ENCODE measurements at places on chromosomes 6 and 20.

- no peak for DNase-seq
Observed at GRCh38 chr6:99143108-99143861, 195.5 kb upstream of the FBXL4 start.

- no peak for DNase-seq
Observed at GRCh38 chr20:1669304-1669703, 11.7 kb upstream of the SIRPG start.

- no peak for DNase-seq
Observed at GRCh38 chr6:159844737-159845645, 44.9 kb downstream of the PNLDC1 start.

- DNase-seq = peak; percentile 60
Observed at GRCh38 chr20:5735845-5736510, 14.2 kb upstream of the SHLD1 start.

DNA sequence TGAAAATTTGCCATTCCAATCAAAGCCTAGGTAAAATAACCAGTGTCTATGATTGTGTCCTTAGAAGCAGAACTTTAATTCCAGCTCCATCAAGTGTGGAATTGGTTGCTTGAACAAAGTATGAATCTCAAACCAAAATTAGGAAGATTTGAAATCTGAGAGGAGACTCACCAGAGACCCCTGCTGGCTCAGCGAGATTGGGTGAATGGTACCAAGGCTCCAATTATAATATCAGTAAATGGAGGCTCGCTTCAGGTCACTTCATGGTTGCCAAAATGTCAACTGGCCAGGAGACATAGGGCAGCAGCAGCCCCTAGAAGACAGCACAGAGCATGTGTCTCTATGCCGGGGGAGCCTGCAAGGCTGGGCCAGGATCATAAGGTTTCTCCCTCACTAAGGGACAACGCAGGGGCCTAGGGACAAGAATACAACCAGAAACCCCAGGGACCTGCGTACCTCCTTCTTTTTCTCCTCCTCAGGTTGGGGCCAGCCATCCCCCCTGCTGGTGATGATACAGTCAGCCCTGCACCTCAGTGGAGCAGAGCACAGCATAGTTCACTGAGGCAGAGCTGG lies 14.0 kb downstream of the RBL1 start:
- no peak for DNase-seq

- no peak for DNase-seq
Observed at GRCh38 chr6:81253821-81254220, 498.7 kb downstream of the TENT5A start.

- DNase-seq = no peak
Observed at GRCh38 chr6:109351231-109352130, 30.8 kb downstream of the CD164 start.

- DNase-seq = no peak
Observed at GRCh38 chr6:75612434-75612833, 10.8 kb downstream of the SENP6 start.

- no peak for DNase-seq
Observed at GRCh38 chr20:57387945-57388371, 3.2 kb upstream of the RBM38 start.

GRCh38 chr20:25283221-25283951 lies 35.5 kb downstream of the PYGB start:
- DNase-seq = peak; percentile 11

DNA sequence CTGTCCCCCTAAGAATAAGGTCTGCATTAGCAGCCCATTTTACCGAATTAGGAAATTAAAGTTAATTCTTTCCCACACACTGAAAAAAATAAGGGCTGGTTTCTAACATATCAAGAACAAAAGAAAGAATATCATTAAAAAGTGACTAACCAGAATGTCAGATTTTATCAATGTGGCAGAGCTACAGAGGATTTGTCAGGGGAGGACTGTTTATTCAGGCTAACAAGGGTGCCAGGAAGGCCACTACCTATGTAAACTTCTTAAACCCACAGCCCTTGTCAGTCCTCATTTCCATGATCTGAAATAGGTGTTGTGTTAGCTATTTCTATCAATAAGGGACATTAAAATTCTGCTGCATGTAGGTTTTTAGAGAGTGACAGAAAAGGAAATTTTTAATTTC lies 76.4 kb downstream of the BACH2 start:
- DNase-seq = no peak

- DNase-seq = no peak
Observed at GRCh38 chr20:37896932-37897548, 5.9 kb upstream of the VSTM2L start.

- DNase-seq = peak; percentile 35
Observed at GRCh38 chr6:30885481-30885998, 1.2 kb downstream of the DDR1 start.

DNA sequence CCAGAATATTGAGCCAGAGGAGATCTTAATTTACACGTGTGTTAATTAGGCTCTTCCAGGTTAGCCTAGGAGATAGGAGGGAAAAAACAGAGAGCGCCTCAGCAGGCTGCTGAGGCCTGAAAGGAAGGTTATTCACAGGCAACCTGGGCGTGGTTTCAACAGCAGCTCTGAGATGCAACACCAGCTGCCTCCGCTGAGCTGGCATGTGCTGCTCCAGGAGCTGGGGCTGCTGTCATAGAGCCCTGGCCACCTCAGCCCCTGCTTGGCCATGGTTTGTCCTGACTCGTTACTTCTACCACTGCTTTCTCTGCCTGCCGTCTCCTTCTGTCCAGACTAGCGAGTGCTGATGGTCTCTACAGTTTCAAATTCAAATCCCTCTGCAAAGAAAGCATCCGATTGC lies 32.4 kb upstream of the RPP40 start:
- DNase-seq = peak; percentile 58

DNA sequence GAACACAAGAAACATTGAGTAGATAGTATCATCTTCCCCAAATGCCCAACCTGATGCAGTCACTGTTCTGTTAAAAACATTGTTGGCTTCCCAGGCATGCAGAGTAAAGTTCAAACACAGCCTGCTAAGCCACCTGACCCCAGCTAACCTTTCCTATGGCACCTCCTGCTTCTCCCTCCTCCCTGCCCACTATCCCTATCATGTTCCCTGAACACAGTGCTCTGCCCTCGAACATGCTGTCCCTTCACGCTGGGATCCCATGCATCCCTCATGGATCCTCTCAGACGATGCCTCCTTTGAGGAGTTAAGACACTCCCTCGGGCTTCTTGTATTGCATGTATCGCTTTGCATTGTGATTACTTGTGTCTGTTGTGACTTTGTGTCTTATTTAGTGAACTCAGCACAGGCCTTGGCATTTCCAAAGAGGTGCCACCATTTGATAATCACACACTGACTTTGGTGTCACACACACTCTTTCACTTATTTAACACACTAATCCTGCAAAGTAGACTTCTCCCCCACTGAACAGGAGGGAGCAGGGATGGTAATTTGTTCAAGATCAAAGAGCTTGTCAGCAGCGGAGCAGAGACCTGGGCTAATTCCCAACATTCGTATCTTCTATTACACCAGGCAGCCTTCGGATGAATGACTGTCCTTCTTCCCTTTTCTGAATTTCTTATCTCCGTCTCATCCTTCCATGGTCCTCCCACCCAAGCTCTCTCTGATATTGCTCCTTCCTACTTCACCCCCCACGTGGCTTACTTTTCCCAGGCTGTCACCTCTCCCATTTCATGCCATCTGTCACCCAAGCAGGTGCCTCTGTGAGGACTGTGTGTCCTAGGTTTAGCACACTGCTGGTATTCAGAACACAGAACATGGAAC lies 28.3 kb upstream of the SMIM29 start:
- no peak for DNase-seq

Measured in right hindlimb (tissue), 1 donor.